DMS 273 treated with DMSO at 0.1 percent for 48 hours (cell line): ENCODE measurements at places on chromosomes 2 and 18.

- no peak for DNase-seq
Measured at GRCh38 chr18:80201739-80202138, 45.6 kb downstream of the PARD6G start.

- no peak for DNase-seq
Measured at GRCh38 chr2:61906186-61906470, 654 bp downstream of the COMMD1 start.

DNA sequence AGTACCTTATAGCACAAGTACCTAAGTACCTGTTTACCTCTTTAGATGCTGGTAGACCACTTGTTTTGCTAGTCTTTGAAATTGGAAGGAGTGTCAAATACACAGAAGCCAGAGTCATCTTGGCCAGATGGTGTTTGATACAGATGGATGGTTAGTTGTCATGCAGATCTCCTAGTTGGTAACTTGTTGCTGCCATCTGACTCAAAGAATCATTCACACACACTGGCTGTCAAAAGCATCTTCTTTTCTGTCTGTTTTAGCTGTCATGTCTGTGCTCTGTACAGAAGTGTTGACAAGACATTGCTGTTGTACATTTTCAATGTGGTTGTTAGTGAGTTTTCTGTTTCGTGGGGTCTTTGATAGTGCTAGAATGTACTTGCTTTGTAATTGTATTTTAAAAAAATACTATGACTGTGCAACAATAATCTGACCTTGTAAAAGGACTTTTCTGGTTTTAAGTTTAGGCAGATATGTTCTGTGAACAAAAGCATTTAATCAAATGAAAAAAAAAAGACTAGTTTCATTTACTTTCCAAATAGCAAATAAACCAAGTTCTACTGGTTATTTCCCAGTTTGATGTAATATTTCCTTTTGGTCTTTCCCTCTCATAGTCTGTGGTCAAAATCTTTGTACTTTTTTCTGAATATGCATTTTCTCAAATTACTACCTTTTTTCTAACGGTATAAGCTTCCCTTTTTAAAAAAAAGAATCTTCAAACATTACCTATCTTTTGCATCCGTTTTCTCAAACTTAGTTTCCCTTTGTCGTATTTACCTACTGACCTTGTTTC lies 39.9 kb downstream of the TANK start:
- peak; percentile 26 for DNase-seq

DNA sequence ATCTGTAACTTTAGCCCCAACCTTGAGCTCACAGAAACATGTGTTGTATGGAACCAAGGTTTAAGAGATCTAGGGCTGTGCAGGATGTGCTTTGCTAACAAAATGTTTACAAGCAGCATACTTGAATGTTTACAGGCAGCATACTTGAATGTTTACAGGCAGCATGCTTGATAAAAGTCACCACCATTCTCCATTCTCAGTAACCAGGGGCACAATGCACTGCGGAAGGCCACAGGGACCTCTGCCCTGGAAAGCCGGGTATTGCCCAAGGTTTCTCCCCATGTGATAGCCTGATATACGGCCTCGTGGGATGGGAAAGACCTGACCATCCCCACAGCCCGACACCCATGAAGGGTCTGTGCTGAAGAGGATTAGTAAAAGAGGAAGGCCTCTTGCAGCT lies 52.4 kb downstream of the LONRF2 start:
- no peak for DNase-seq

GRCh38 chr2:30968660-30969397 lies 161.6 kb upstream of the CAPN13 start:
- no peak for DNase-seq

DNA sequence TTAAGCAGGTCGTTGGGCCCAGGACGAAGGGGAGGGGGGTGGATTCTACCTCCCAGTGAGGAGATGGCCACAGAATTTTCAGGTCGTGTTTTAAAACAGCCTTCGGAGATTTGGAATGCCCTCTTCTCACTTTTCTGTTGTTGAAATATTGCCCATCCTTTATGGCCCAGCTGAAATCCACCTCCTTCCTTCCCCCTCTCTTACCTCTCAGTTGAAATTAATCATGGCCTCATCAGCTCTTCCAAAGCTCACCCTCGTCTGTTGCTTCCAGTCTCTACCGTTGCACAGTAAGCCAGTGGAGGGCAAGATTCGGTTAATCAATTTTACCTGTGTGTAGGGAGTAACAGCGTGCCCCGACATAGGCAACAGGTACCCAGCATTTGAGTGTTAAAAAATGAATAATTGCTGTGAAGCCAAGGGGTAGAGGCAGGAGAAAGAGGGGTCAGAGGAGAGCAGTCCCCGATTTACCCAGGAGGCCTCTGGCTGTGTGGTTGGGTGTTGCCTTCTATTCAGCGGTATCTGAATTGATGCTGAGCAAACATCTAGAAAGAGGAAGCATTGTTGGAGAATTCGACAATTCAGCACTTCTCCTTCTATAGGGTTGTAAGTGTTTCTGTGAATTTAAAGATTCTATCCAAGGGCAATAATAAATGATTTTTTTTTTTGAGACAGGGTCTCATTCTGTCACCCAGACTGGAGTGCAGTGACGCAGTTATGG lies 8.6 kb upstream of the PDIA6 start:
- DNase-seq: no peak

DNA sequence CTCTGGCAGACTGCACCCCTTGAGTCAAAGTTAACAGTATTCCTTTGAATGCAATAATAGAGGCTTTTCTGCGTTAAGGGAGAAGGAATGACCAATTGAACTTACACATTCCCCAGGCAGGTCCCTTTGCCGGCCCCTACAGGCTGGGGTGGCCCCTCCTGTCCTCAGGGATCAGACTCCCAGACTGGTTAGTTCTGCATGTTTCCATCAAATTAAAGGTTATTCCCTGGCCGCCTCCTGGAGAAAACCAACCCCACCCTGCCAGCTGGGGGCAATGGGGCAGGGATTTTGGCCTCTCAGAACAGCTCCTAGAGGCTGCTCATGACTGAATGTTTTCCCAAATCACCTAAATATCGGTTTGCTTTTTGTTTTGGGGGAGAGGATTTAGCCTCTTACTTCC lies 199.6 kb downstream of the MGAT5 start:
- no peak for DNase-seq

DNA sequence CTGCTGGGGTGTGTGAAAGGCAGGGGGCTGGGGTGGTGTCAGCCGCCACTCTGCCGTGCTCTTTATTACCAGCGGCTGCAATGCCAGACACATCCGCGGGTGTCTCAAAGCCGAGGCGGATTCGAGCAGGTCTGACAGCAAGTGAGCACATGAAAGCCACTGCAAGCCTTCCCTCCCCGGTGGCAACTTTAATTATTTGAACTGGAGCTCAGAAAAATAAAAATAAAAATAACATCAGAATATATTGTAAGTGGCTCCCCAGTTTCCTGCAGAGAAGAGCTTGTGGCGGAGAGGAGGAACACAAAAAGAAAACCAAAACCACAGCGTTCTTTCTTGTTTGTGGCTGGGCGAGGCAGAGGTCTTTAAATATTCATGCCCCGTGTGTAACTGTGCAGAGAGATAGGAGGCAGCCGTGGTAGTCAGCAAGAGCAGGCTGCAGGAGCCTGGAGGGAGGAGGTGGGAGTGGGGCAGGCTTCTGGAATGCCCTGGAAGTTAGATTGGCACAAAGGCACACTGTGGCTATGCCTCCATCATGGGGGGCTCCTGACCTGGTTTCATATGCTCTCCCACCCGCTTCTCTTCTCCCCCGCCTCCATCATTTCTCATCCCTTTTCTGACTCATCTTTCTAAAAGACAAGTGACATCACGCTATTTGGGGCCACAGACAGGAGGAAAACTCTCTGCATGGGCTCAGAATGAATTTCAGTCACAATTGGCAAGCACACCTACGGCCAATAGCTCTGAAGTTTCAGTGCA lies 199.8 kb downstream of the CLIP4 start:
- DNase-seq: no peak

- DNase-seq: no peak
Measured at GRCh38 chr2:52959801-52960200, 807.8 kb upstream of the CHAC2 start.

DNA sequence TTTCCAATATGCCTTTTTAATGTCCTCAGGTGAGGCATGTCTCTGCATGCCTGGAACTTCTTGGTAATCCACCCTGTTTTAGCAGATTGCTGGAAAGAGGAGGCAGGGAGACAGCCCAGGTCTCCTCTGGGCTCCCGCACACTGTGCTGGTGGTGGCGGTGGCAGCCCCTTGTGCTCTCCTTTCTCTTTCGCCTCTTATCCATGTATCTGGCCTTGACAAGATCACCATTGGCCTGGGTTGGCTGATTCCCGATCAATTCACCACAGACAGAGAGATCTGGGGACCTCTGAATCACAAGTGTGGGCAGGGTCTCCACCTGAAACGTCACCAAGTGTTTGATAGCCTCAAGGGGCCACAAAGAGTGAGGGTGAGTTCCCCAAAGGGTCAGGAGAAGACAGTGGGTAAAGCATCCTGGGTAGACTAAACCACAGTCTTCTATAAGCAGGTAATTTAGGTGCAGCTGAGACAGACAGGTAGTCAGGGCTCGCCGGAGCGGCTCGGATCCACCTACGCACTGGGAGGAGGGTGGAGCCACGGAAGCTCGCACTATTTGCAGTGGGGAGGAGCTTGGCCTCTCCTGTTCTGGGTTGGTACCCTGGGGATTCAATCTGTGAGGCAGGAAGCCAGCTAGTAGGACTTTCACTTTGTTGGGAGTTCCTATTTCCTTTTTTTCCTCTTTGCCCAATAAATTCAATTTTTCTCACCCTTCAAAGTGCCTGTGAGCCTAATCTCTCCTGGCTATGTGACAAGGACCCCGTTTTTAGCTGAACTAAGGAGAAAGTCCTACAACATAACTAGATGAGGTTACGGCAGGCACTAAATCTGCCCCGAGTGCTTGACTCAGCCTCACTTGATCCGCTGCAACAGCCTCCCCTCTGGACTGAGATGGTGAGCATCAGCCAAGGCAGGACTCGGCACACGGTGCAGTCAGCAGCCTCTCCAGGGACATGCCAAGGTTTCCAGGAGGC lies 57.6 kb downstream of the SLC4A3 start:
- peak; percentile 14 for DNase-seq

GRCh38 chr2:1766851-1767811 lies 22.8 kb upstream of the PXDN start:
- DNase-seq: no peak

DNA sequence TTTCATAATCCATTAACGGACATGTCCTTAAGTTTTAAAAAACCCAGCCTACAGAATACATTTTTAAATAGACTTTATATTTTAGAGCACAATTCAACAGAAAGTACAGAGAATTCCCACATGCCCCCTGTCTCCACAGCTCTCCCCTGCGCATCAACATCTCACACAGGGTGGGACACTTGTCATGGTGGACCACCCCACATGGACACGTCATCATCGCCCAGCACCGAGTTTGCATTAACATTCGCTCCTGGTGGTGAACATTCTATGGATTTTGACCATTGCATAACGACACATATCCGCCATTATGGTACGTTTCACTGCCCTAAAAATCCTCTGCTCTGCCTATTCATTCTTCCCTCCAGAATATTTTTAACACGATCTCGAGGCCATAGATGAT lies 1.1 kb upstream of the KCNF1 start:
- no peak for DNase-seq

DNA sequence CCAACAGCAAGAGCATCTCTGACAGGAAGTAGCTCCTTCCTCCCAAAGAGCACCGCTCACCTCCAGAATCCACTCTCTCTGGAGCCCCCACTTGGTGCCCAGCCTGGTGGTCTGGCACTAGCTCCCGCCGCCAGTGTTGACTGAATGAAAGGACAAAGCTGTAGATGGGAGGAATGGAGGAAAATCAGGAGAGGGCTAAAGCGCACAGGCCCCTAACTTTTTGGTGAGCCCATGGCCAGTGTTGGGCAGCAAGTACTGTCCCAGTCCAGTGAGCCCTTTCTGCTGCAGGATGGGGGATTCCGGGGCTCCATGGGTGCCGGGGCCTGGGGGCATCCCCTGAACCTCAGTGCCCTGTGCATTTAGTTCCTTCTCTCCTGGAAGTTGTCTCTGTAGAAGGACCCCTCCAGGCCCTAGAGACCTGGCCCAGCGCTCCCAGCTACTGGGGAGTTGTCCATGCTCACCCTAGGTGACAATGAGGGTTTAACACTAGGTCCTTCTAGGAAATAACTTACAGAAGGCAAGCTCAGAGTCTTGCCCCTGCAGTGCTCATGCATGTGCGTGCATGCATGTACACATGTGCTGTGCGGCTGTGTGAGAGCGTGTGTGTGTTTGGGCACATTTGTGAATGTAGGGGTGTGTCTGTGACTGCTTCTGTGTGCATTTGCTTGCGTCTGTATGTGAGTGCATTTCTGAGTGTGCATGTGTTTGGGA lies 33.6 kb downstream of the GLI2 start:
- DNase-seq: no peak

DNA sequence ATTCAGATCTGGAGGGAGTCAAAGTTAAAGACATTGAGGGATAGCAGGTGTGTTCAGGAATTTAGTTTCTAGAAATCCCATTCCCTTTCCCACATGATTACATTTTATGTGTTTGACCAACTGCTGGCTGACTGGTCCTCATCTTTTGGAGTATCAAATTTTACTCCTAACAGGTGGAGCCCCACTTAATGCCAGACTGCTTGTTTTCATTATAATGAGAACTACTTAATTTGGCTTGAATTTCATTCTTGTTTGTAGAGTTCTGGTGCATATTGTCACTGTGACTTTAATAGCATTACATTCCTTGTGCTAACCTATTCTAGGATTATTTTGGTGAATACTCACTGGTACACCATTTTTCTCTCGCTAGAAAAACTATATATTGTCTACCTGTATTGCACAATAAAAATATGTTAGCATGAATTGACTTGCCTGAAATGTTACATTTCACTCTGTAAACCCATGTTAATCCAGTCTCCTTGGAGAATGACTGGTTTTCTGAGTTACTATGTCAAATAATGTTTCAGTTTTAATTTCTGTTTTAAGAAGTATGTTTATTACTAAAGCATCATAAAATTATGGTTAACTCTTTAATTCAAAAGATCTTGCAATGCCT lies 98.2 kb downstream of the TANC1 start:
- peak; percentile 32 for DNase-seq

DNA sequence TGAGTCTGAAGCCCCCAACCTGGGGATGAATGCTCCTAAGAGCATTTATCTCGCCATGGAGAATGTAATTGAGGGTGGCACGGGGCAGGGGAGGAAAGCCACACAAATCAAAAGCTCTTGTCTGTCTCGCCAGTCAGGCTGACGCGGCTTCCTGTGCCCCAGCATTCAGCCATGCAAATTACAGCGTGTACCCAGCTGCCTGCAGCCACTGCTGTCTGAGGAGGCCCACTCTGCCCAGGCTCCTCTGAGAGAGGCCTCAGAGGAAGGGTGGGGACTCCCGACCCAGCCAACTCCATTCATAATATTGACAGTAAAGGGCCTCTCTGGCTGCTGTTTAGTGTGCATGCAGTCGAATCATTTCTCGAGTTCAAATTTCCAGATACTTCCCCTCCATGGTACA lies 22.0 kb downstream of the SMAD7 start:
- no peak for DNase-seq

- no peak for DNase-seq
Measured at GRCh38 chr2:179793238-179793637, 68.2 kb downstream of the ZNF385B start.

GRCh38 chr2:235920216-235920865 lies 247.8 kb downstream of the GBX2 start:
- no peak for DNase-seq

DNA sequence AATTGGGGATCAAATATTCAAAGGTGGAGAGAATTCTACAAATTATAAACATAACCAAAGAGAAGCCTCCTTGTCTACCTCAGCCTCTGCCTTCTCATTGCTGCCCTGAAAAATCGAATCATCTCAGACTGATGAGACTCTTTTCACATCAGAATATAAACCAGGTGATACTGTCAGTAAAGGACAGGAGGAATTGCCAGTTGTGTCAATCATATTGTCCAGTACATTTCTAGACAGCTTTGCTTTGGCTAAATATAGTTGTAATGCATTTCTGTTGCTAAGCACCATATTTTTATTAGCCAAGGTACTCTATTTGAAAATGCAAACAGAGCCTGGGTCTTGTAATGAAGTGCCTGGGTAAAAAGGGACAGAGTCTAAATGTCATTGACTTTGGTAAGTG lies 92.6 kb upstream of the TLK1 start:
- DNase-seq: no peak
